ENCODE measurements at places on chromosomes 3 and 15.

- DNase-seq = no peak
These were observed 19.5 kb downstream of the RAF1 start for GRCh38 chr3:12644331-12644937.

DNA sequence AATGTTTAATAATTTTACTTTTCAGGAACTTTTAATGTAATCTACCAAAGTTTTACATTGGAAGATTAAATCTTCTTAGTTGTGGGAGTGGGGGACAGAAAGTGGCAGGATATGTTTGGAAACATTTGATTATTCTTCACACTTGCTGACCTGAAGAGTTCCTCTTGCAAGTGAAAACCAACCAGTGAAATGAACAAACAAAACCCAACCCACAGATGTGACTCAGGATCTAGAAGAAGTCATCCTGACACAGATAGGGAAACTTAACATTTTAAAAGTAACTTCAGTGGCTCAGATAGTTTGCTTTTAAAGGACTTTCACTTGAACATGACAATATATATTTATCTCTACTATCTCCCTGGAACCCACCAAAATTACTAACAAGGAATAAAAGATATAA is 55.4 kb downstream of the ASTE1 start:
- no peak for DNase-seq

DNA sequence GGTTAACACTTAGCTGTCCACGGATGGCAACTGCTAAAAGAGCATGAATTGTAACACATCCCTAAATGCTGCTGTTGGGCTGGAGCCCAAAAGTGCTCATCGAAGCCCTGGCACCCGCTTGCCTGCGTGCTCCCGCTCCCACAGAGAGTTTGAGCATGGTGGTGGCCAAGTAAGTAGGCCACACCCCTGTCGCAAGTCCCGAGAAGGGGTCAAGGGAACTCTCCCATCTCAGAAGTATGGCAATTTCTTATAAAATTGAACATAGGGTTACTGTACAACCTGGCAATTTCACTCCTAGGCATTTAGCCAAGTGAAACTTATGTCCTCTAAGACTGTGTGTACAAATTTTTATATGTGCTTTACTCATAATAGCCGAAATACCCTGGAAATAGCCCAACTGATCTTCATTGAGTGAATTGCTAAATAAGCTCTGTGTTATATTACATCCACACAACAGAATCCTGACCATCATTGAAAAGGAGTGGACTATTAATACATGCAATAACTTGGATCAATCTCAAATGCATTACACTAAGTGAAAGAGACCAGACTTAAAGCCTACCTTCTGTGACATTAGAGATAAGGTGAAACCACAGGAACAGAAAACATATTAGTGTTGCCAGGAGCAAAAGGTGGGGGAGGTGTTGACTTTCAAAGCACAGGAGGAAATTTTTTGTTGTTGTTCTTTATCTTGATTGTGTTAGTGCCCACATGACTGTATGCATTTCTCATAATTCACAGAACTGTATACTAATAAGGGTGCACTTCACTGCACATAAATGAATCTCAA is 1.5 kb upstream of the GCSAM start:
- DNase-seq = no peak

- no peak for DNase-seq
These were observed 3.5 kb upstream of the PPIB start for GRCh38 chr15:64166102-64166890.

- no peak for DNase-seq
These were observed 19.7 kb downstream of the DENND6A start for GRCh38 chr3:57673156-57673555.

DNA sequence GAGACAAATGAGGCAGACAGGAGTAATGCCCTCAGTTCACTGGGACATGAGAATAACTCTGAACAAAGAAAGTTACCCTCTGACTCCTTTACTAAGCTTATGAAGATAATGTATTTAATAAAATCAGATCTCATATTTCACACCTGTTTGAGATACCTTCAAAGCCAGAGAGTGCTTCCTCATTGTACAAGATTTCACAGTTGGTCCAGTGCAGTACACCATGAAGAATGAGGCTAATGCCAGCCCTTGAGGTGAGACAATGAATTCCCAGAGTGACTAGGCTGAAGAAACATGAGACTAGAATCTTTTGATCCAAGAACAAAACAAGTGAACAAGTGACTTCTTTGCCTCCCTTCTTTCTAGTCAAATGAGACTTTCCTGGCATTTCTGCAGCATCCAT is 1133.8 kb downstream of the TUSC7 start:
- no peak for DNase-seq

Data from activated CD4-positive, alpha-beta T cell treated with anti-CD3 and anti-CD28 coated beads, Interleukin-2, amount 50 U/mL, for 1 hour (primary cell).